NCI-H1105 treated with DMSO at 0.1 percent for 48 hours (cell line): ENCODE measurements at places on chromosomes 2 and 18.
A peak's percentile ranks its signal among the peaks of the same experiment; 100 is the strongest.

- DNase-seq: peak; percentile 95
Observed at GRCh38 chr18:69326094-69326493, 74.6 kb upstream of the DOK6 start.

DNA sequence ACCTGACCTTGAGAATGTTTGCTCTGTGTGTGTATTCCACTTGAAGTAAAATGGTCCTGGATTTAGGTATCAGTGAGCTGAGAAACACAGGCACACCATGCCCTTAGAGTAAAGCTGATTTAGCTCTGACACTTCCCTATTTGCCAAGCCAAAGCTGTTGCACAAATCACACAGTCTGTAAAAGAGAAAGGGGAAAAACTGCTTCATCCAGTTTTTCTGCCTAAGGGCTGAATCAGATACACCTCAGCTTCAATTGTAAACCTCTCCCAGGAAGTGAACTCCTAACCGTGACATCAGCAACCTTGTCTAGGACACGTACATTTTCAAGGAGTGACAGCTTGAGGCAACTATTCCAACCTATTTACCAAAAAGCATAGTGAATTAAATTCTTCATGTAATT is 150.4 kb downstream of the NR4A2 start:
- DNase-seq: no peak

GRCh38 chr2:60292242-60292641 is 261.2 kb downstream of the BCL11A start:
- no peak for DNase-seq

DNA sequence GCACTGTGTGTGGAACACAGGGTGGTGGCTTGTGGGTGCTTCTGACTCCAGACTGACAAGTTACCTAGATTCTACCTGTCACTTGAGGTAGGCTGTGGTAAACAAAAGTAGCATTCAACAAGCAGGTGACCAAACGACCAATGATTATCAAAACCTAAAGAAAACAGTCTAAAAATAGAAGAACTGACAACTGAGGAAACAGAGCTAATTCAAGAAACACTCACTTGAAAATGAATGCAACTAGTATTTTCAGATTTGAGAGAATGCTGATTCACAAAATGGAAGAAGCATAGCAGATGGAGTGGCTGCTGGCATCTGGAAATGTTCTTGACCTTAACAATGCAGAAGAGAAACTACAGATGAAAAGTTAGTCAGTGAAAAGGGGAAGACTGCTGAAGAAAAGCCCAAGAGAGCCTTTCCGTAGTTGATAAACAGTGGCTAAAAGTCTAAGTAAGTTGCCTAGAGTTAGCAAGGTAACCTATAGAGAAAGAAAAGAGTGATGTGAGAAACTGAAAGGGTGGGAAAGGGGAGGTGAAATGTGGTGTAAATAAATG is 170.4 kb downstream of the NCK2 start:
- no peak for DNase-seq

- no peak for DNase-seq
Observed at GRCh38 chr2:102239344-102239743, 52.5 kb downstream of the IL1RL2 start.

- no peak for DNase-seq
Observed at GRCh38 chr2:85794038-85794441, 40.2 kb downstream of the ATOH8 start.

DNA sequence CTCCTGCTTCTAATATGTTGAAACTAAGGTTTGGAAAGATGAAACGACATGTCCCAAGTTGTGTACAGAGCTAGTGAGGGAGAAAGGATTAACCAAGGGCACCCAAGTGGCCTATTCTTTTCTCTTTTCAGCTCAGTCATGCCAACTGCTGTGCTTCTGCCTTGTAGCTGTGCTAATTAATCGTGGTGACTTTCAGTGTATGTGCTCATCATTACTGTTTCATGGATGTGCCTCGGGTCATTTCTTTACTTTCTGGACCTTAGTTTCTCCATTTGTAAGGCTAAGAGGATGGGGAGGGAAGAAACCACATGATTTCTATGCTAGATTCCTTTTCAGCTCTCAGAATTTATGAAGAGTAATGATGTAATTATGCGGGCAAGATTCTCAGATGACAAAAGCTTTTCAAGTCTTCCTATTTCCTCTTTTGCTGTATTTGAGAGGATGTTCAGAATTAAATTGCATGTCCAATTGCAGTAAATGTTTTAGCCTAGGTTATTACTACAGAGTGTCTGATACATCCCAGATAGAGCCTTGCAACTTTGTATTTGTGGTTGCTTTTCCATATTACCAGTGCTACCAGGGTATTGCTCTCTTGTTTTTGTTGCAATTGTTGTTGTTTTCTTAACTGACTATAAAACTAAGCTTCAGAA is 621.2 kb downstream of the CNTNAP5 start:
- no peak for DNase-seq

- DNase-seq: no peak
Observed at GRCh38 chr18:23636071-23636399, 26.7 kb downstream of the ANKRD29 start.
